ENCODE measurements at places on chromosomes 5 and 9. TPM values are rescaled to one million over a fixed set of nuclear protein-coding genes. Genes with fewer than 3 reads are reported as not detected.
A peak's percentile ranks its signal among the peaks of the same experiment; 100 is the strongest.

GRCh38 chr9:81145331-81145963, 543.9 kb downstream of the TLE1 start:
- no peak overlapping the region for H3K27ac ChIP-seq
- H3K36me3 ChIP-seq: no peaks in the 10 kb centered on the region

GRCh38 chr9:73919712-73920111, 577.4 kb upstream of the RORB start:
- no peak overlapping the region for H3K4me3 ChIP-seq
- no peaks in the 10 kb centered on the region for H3K4me1 ChIP-seq
- no peak overlapping the region for H3K27ac ChIP-seq
- H3K36me3 ChIP-seq: no peaks in the 10 kb centered on the region

DNA sequence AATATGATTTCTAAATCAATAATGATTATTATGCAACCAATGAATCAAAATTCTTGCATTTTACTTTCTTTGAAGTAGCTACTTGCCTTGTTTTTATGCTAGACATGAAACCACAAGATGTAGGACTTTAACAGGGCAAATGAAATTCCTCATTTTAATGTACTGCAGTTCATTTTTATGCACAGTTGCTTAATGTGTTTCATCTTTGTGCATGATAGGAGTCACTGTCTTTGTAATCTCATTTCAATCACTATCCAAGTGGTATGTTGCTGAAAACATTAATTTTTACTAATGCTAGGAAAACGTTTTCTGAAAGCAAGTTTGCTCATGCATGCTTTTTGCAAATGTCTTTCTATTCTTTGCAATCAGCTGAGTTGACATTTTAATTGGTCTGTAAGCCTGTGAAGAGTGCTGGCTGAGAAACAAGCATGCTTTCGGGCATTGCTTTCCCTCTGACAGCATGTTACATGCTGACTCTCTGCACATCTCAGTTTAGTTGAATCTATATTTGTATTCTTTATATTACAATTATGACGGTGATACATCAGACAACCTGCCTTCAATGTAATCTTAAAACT, 535.0 kb upstream of the CDH18 start:
- H3K27ac ChIP-seq: no peak overlapping the region
- DNase-seq: no peak
- H3K4me1 ChIP-seq: no peaks in the 10 kb centered on the region
- no peak overlapping the region for H3K4me3 ChIP-seq
- no peaks in the 10 kb centered on the region for H3K36me3 ChIP-seq
- H3K27me3 ChIP-seq: no peaks in the 10 kb centered on the region

NOTCH1 gene
- 5.2 TPM for total RNA-seq

DNA sequence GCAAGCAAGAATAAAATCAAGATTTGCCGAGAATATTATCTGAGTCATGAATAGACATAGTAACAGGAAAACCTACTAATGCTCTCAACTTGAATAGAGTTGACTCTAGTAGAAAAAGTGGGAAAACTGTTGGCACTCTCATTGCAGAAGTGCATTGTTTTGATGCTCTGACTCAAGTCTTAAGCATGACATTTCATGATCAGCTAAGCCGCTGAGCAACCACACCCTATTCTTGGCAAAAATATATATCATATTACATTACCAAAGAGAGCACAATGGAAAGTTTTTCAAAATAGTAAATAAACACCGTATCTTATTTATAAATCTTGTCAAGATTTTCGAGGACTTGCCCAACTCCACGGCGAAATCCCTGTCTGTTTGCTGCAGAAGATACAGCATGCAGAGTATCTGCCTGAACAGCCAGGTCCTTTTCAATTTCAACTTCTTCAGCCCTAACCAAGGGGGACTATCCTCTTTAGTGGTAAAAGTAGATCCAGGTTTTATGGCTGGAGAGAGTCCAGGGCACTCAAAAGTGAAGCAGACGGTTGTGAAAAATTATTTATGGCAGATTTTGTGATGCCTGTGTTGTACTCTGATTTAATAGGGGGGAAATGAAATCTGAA, 13.9 kb upstream of the ADAMTSL1 start:
- no peaks in the 10 kb centered on the region for H3K36me3 ChIP-seq
- H3K4me1 ChIP-seq: peaks cover 48% of the 10 kb centered on the region
- peak; percentile 96 for DNase-seq
- H3K4me3 ChIP-seq: peak overlapping the region; percentile 60

GRCh38 chr5:94244921-94245320, 373.5 kb downstream of the KIAA0825 start:
- no peak for DNase-seq
- no peak overlapping the region for H3K27ac ChIP-seq
- no peaks in the 10 kb centered on the region for H3K27me3 ChIP-seq
- H3K4me1 ChIP-seq: peaks cover 59% of the 10 kb centered on the region
- no peak overlapping the region for H3K4me3 ChIP-seq

ADRA1B gene
- 0.32 TPM for total RNA-seq

DNA sequence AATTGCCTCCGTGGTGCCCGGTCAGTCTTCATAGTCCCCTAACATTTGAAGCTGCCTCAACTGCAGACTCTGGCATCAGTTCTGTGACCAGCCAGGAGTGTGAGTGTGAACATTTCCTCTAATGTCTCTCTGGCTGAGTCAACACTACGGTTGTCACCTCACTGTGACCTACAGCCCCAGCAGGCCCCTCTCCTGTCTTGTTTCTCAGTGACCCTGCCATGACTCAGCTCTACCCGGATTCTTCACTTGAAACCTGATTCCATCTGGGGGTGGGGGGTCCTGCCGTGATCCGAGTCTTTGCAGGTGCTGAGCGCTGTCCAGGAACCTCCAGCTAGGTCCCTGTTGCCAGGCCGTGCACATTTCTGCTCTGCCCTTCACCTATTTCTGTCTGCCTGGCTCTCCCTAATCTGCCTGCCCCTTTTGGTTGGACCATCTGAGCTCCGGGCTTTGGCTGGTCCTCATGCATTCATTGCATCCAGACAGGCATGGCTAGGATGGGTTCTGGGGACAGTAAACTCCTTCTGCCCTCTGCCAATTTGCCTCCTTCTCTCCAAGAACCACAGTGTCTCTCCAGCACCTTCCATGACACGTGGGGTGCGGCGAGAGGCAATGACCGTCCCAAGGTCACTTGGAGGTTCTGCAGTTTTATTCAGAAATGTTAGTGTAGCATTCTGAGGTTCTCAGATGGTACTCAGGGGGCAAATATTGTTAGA, 24.2 kb downstream of the STC2 start:
- H3K36me3 ChIP-seq: no peaks in the 10 kb centered on the region
- no peaks in the 10 kb centered on the region for H3K27me3 ChIP-seq
- H3K27ac ChIP-seq: no peak overlapping the region
- peaks cover 11% of the 10 kb centered on the region for H3K4me1 ChIP-seq

GRCh38 chr9:37914154-37914551, 10.2 kb upstream of the SLC25A51 start:
- H3K4me1 ChIP-seq: no peaks in the 10 kb centered on the region
- DNase-seq: no peak
- no peaks in the 10 kb centered on the region for H3K27me3 ChIP-seq
- H3K4me3 ChIP-seq: no peak overlapping the region
